Stimulated activated CD4-positive, alpha-beta T cell treated with anti-CD3 and anti-CD28 coated beads, Interleukin-1b, Interleukin-23, amount 100 ng/mL, for 24 hours (primary cell): ENCODE measurements at places on chromosomes 6 and 20.
A peak's percentile ranks its signal among the peaks of the same experiment; 100 is the strongest.

GRCh38 chr20:58421497-58421850 is 32.4 kb downstream of the VAPB start:
- no peak for DNase-seq

DNA sequence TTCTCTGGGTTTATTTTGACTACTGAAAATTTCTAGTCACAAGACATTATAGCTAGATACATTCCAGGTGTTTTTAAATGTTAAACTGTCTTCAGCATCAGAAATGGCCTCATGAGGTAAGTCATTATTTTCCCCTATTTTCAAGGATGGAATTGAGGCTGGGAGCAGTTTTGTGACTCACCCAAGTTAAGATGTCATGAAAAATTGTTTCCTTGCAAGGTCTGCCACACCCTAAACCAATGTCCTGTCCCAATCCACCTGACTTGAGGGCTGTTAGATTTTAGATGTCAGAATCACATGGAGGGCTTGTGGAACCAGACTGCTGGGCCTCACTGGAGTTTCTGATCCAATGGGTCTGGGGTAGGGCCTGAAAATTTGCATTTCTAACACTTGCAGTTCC is 16.9 kb downstream of the SLC22A3 start:
- no peak for DNase-seq

GRCh38 chr6:35933844-35934243 is 12.9 kb upstream of the SRPK1 start:
- DNase-seq = no peak

DNA sequence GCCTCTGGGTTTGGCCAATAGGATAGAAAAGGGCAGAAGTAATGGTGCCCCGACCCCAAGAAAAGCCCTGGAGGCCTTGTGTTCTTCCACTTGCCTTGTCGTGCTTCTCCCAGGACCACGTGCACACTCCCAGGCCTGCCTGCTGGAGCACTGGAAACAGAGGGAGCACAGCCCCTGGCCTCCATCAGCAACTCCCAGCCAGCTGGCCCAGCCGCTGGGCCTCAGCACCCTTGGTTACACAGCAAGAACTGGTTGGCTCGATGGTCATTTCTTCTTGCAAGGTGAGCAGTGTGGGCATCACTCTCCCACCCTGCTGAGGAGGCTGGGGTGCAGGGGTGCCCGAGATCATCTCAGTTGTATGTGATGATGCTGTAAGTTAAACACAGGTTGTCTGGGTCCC is 69.2 kb upstream of the CST7 start:
- DNase-seq = no peak

GRCh38 chr6:93468291-93468690 is 48.9 kb upstream of the EPHA7 start:
- DNase-seq = no peak

DNA sequence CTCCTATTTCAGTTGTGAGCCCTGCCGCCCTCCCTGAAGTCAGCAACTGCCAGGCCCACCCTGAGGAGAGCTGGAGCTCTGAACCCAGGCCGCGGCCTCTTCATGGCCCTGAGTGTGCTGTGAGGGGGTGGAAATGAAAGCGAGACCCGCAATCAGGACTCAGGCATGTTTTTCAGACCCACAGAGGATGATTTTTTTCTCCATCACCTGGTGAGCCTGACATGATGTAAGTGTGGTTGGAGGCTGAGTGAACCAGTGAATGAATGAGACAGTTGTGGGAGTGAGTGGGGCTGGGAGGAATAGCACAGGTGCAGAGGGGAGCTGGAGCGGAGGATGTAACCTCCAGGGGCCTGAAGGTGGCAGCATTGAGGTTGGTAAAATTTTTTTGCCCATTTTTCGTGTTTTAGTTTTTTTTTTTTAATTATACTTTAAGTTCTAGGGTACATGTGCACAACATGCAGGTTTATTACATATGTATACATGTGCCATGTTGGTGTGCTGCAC is 18.3 kb downstream of the RAET1L start:
- no peak for DNase-seq

- no peak for DNase-seq
These were observed 59.8 kb upstream of the MANEA start for GRCh38 chr6:95517568-95517967.

DNA sequence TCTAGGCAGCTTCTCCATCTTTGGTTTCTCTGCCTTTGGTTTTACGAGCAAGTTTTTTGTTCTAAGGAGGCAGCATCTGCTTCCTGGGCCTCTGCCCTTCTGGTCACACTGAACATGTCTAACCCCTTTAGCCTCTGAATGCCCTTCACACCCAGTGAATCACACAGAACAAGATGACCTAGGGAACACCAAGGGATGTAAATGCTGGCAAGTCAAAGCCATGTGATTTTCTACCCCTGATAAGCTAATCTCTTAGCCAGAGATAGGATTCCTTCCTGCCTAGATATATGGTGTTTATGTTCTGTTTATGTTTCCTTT is 7.2 kb upstream of the BPIFB6 start:
- no peak for DNase-seq

GRCh38 chr20:32236048-32236533 is 28.4 kb downstream of the POFUT1 start:
- no peak for DNase-seq

- peak; percentile 7 for DNase-seq
These were observed 42.4 kb upstream of the ADGRF4 start for GRCh38 chr6:47655719-47656595.

DNA sequence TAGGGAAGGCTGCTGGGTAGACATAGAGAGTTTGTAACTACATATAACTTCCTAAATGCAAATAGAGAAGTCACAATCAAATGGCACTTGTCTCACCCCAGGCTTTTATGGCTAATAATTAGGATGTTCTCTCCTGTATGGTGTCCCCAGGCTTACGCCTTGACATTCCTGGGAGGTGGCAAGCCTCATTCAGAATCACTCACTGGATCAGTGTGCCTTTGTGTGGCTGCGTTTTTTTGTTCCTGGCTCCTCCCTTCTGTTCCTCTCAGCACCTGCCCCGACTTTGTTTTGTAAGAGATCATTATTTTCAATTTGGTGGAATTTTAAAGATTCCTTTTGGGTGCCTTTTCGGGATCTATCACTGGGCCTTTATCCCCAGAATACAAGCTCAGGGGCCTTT is 5.7 kb downstream of the LAMP5 start:
- DNase-seq = no peak
